ENCODE measurements at places on chromosomes 6 and 20.

DNA sequence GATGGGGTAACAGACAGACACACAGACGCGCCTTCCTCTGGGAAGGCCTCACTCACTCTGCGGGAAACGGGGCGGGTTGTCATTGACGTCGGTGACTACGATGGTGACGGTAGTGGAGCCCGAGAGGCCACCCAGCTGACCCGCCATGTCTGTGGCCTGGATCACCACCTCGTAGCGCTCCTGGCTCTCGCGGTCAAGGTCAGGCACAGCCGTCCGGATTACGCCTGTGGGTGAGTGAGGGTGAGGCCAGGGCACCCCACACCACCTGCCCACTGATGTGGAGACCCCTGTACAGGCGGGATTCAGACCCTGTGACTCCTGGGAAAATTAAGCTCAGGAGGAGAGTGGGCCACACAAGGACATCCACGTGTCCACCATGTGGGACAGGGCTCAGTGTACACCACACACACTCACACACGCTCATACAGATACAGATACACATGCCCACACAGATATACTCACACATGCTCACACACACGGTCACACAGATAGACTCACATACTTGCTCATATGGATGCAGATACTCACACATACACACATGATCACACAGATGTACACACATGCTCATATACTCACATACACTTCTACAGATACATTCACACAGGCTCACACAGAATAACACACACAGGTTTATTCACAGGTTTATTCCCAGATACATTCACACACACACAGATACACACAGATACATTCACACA lies 91.4 kb downstream of the CDH22 start:
- DNase-seq, result no peak

DNA sequence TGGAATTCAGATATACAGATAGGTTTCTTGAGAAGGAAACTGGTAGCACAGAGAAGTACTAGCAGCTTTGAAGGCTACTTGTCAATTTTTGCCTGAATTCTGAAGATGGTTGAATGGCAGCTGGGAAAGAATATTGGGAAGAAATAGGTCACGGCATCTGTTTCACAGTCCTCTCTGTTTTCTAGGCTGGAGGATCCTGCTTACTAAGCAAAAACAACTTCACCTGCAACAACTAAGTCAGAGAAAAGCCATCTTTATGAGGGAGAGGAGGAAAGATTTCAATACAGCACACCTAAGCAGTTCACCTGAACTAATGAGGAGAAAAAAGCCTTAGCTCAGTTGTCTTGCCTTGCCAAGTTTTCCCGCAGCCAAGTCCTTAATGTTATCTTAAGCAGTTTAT lies 975.5 kb upstream of the EPHA7 start:
- no peak for DNase-seq

- DNase-seq, result no peak
Observed at GRCh38 chr6:90694802-90695201, 107.9 kb upstream of the MAP3K7 start.

GRCh38 chr20:55792049-55792448 lies 213.3 kb downstream of the CBLN4 start:
- DNase-seq, result no peak

DNA sequence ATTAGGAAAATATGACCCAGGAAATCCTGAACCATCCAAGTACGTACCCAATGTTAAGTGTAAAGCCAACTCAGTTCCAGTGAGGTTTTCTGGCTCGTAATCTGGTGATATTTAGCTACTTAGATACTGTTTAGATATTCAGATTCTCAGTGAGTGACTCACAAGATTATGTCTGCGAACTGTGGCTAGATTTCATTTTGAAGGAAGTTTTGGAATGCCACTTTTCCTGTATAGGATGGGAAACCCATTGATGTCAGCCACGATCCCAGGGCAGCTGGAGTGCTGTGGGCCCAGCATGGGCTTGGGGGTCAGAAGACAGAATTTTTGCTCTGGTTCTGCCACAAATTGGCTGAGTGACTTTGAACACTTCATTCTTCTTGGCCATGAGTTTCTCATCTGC lies 76.3 kb downstream of the TMEM170B start:
- DNase-seq, result no peak

DNA sequence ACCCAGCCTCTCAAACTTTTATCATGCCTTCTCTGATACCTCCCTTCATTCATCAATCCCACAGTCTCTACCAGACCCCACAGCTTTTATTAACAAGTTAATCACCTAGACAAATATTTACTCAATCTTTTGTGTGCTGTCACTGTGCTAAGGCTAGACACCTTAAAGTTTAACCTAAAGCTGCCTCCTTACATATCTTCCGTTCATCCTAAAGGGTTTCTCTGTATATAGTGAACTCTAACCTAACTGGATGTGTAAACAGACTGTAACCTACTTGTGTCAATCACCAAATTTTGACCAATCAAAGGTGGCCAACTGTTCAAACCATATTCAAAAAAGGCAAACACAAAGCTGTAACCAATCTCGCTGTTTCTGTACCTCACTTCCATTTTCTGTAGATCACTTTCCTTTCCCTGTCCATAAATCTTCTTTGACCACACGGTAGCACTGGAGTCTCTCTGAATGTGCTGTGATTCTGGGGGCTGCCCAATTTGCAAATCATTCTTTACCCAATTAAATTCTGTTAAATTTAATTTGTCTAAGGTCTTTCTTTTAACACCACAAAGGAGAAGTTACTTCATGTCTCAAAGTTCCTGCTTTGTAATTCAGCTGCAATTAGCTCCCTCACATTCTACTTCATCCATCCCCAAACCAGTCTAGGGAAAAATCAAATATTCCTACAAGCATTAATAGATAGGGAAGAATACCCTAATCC lies 72.5 kb downstream of the ARHGAP18 start:
- DNase-seq, result no peak

GRCh38 chr6:122804962-122805485 lies 16.0 kb downstream of the SMPDL3A start:
- no peak for DNase-seq

DNA sequence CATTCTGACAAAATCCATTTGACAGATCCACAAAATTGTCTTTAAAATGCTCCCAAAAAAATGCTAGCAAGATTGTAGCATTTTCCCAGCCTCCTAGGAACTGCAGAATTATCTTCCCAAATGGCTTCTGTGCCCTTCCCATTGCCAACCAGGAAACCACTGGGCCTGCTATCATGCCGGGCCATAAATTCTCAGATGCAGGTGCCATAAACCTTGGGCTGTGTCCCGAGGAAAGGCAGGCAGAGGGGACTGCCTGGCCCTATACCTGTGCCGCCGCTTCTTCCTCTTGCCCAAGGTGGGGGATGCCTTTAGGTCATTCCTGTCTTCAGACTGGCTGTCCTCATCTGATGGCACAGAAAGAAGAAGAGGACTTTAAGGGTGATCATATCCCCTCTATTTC lies 2.8 kb downstream of the VSX1 start:
- no peak for DNase-seq

DNA sequence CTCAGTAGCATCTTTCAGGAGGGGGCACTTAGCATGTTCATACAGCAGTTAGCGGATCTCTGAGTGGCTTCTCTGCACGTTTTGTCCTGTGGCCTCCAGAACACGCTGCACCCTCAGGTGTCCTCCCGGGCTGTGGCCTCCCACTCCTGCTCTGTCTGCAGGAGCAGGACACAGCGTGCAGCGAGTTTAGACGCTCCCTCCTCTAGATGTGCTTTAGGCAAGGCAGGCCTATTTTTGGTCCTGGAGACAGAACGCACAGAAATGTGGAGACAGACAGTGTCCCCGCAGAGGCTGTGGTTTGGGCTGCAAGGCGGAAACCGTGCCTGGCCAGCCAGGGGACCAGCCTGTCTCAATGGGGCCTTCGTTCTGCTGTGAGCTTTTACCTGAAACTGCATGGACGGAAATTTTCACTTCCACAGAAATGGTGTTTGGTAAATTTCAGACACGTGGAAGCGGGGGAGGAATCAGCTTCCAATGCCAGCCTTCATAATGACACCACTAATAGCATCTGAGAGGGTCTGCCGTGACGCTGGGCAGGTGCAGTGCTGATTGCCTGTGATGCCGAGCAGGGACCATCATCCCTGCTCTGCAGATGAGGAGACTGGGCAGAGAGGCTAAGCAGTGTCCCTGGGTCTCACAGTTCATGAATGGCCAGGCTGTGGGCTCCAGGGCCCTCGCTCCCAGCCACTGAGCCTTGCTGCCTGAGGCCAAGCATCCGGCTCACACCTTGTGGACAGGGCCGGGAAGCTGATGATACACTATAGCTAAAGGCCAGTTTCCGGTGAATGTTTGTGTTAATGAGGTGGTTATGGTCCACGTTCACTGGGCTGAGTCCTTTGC lies 120.9 kb downstream of the SYCP2 start:
- DNase-seq, result no peak

GRCh38 chr6:150029276-150029675 lies 3.9 kb upstream of the RAET1L start:
- no peak for DNase-seq

- DNase-seq, result no peak
Observed at GRCh38 chr6:72748759-72749158, 126.9 kb downstream of the KCNQ5 start.

- DNase-seq, result no peak
Observed at GRCh38 chr6:143058987-143059386, 1.7 kb upstream of the AIG1 start.

GRCh38 chr20:58649288-58650180 lies 1.5 kb upstream of the STX16 start:
- DNase-seq, result no peak

DNA sequence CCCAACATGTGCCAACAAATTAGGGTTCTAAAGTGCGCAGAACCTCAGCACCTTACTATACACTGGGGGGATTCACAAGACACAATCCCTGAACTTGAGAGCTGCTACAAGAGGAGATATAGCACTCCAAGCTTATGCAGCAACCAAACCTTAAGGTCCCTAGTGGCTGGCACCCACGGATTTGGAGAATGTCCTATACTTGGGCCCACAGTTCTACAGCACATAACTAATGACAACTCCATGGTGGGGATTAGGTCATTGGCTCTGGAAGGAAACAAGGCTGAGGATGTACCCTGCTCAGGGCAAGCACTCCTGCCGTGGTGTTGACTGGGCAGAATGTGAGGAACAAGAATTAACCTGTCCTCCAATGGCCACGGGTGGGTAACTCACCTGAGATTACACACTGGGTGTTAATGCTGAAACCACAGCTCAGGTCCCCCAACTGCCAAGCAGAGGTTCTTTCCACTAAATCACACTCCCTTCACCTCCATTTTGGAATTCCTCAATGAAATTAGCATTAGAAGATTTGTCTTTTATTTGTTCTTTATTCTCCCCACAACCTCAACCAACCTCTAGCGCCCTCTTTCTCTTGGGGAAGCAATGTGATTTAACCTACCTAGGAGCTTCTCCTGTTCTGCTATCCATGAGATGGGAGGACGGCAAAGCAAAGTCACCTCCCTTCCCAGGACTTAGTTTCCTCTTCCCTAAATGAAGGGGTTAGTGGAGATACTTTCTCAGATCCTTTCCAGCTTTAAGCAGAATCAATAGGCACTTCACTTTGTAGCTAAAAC lies 32.0 kb downstream of the TRERF1 start:
- DNase-seq, result no peak

- DNase-seq, result no peak
Observed at GRCh38 chr6:148885136-148885865, 138.5 kb downstream of the UST start.

DNA sequence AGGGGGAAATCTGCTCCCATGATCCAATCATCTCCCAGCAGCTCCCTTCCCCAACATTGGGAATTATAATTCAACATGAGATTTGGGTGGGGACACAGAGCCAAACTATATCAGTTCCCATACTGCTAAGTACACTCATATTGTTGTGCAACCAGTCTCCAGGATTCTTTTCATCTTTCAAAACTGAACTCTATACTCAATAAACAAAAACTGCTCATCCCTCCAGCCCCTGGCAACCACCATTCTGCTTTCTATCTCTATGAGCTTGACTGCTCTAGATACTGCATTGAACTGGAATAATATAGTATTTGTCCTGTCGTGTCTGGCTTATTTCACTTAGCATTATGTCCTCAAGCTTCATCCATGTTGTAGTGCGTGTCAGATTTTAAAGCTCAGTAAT lies 42.9 kb downstream of the STX11 start:
- DNase-seq, result no peak

DNA sequence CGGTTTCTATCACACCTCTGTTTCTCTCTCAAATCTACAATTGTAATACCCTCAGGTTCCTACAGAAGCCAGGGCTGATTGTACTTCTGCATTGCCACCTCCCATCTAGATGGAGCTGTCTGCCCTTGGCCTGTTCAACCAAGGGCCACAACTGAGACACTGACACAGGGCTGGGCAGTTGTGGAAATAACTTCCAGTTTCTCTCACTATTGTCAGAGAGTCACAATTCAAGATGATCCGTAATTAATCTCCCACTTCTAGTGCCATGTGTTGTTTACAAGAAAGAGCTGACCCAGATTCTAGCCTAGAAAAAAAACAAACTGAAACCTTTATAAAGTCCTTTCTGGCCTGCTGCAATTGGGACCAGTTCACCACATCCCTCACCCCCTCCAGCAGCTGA lies 22.2 kb downstream of the RCAN2 start:
- DNase-seq, result no peak

- peak; percentile 38 for DNase-seq
Observed at GRCh38 chr20:44211177-44212039, 837 bp upstream of the OSER1 start.

GRCh38 chr6:157768863-157769551 lies 54.0 kb upstream of the SNX9 start:
- no peak for DNase-seq

DNA sequence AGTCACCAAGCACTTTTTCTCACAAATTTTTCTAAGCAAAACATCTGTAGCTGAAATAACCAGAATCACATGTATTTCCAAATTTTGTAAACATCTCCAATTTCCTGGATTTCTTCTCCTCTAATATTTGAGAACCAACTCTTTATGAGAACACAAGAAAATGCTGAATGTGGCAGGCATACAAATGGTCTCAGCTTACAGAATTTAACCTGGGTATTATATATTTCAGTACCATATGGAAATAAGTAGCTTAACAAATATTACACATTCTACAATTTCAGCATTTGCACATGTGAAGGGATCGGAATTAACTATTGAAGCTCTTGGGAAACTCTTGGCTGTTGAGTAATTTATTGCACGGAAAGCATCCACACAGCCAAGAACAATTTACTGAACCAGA lies 92.5 kb downstream of the TBXT start:
- no peak for DNase-seq

DNA sequence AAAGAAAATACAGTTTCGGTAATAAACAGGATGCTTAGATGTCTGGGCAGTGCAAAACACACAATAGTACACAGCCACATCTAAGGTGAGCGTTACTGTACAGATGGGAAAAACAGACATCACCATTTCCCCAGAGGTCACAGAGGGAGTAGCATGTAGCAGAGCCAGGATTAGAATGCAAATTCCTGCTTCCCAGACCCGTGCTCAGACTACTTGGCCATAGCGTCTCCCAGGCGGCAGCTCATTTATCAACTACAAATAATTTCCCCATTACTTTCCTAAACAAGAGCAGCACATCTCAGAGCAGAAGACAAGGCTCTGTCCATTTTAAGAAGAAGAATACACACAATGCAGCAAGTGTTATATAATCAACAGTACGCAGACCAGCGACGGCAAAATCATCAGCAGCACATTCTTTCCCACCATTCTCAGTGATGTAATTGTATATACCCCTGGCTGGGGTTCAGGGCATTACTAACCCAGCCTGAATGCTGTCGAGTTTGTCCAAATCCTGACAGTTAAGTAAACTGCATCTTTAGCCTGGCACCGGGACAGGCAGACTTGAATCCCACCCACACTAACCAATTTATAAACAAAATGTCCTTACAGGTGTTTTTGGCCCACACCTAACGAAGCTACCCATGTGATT lies 61.9 kb downstream of the CNKSR3 start:
- DNase-seq, result no peak

GRCh38 chr20:22070610-22071058 lies 365.2 kb downstream of the PAX1 start:
- DNase-seq, result no peak
